ENCODE measurements at places on chromosomes 2 and 18.

- no peak for DNase-seq
Observed at GRCh38 chr2:225011585-225011984, 30.7 kb downstream of the DOCK10 start.

DNA sequence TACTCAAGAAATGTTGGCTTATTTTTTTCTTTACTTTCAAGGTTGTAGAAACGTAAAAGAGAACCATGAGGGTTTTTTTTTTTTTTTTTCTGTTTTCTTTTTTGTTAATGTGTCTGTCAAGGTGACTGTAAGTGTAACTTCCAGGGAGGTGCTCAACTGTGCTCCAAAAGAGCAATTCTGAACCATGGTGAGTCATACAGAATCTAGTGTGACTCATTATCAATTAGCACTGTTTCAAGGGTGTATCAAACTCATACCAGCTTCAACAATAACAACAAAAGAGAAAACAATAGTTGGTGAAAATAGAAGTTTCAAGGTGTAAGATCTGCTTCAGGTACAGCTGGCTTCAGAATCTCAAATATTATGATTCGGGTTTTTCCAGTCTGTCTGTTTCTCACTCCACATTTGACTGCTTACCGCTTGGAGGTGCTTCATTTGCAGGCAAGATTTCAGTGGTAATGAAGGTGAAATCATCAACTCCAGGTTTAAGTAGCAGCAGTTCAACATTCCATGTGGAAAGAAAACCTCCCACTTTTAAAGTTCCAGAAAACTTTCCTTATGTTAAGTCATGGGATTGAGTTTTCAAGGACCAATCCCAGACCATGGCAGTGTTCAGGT, 850.6 kb downstream of the CNTNAP5 start:
- no peak for DNase-seq

- DNase-seq, result no peak
Observed at GRCh38 chr2:48715956-48716355, 39.6 kb downstream of the LHCGR start.

GRCh38 chr2:138252587-138252986, 249.0 kb upstream of the SPOPL start:
- DNase-seq, result no peak

DNA sequence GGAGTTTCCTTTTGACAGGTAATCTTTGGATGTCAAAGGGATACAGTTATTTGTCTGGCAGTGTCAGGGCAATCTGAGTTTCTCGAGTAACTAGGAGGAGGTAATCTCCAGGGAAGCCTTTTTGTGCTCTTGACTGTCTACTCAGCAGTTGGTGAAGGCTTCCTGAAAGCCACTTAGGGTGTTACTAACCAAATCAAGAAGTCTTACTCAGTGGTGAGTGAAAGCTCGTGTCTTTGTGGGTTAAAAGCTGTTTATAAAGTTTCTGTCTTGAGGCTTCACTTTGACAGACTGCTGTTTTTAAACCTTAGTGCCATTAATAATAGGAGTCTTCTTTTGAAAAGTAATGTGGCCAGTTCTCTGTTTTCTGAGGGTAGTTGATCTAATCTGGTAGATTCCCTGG, 1.7 kb downstream of the THSD7B start:
- DNase-seq, result no peak

GRCh38 chr2:61371027-61371426, 99.9 kb downstream of the USP34 start:
- no peak for DNase-seq

DNA sequence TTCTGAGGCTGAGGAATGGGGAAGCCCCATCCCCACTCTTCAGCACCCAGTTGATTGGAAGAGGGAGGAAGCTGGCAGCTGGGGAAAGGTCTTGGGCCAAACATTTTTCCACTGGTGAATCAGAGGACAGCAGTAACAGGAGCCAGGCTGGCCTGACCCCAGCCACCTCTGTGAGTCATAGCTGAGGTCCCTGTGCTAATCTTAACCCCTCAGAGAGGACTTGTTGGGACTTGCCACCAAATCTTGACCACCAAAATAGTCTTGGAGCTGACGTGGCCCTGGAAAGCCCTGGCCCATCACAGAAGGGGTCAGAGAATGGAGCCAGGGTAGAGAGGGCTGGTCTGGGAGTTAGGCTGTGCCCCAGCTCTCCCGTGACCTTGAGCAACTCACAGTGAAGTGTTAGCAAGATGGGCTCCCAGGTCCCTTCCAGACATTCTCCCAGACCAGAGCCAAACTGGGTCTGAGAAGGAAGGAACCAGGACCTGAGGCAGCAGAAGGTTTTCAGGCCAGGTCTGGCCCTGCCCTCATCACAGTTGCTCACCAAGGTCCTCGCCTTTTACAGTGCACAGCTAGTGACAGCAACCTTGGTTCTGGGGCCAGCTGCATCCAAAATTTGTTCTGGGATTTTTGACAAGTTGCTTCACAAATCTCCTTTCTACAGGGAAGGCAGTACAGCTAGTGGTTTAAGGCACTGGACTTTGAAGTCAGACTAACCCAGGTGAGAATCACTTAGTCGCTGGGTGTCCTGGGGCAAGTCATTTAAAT, 266.6 kb downstream of the CYP26B1 start:
- no peak for DNase-seq

DNA sequence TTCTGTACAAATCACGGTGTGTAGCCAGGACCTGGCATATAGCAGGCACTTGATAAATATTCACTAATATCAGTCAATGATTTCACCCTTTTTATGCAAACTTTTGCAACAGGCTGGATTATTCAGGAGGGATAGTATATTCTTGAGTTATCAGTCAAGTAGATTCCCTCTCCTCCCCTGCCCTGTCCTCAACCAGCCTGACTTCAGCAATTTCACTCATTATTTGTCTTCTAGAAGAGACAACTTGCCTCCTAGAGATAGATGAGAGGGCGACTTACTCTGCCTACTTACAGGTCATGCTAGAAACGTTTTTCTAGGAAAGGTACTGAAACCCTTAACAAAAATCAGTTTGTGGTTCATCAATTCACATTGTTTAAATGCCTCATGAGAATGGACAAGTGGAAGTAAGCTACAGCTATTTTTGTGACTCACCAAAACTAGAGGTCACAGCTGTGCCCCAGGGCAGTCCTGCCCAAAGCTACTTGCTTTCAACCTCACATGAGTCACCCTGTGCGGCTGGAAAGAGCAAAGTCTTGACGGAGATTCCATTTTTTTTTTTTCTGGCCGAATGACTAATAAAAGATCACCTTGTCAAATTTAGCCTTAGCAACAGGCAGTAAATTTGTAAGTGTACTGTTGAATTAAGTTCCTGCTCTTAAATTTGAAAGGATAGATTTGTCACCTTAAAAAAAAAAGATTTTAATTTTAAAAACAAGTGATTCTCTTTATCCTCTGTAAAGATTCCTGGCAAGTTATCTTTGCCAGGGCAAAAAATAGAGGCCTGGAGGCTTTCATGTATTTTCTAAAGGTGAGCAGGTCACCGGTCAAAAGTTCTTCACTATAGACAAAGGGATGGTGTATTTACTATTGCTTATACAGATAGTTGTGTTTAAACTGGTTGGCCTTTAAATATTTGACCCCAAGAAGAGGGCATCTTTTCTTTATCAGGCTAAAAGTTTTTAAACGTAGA, 109.0 kb upstream of the SLC35G4 start:
- DNase-seq, result no peak

DNA sequence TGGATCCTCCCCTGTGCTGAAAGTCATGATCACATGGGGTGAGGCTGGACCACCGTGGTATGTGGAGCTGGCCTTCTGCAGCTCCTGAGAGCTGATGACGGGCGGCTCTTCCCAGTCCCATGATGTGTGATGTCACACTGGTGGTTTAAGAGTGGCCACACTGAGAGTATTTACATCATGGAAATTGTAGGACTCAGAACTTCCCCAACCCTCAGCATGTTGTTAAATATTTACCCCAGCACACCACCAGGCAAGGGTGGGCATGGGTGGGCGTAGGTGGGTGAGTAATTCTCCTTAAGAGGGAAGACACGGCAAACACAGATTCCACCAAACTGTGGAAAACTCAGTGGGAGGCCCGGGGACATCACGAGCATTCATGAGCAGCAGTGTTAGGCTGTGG, 106.8 kb downstream of the ALPK2 start:
- DNase-seq, result no peak

- DNase-seq, result no peak
Observed at GRCh38 chr2:212034841-212035585, 503.6 kb downstream of the ERBB4 start.

DNA sequence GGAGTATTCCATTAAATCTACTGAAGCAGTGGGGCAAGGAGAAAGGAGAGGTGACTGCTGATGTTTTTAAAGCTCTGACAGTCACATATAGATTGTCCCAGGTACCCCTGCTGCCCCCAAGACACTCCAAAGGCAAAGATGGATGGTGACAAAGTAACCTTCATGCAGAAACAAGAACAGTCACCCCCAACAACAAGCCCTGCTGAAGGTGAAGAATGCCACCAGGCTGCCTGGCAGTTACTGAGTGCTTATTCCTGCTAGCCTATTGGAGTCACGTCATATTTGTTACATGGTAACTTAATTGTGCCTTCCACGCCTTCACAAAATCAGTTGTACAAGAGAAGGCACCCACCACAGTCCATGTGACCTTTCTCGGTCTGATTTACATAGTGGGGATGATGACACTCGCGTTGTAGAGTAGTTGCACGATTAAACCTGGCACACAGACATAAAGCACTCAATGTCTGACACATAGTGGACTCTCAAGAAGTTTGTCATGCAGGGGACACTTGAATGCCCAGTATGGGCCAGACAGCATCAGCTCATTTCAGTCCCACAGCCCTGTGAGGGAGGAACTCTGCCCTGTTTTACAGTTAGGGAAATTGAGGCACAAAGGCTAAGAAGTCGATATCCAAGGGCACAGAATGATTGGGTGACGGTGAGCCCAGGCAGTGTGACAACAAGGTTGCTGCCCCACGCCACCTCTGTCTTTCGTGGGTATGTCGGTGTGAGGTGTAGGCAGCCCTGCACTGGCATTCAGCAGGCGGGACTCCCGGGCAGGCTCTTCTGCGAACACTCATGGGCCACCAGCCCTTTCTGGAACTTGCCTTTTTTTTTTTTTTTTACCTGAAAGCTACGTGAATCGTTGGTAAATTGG, 62.7 kb downstream of the ZCCHC2 start:
- no peak for DNase-seq

GRCh38 chr2:69798290-69798908, 31.1 kb upstream of the GMCL1 start:
- DNase-seq, result no peak

- no peak for DNase-seq
Observed at GRCh38 chr2:219987830-219988229, 360.4 kb downstream of the SLC4A3 start.

DNA sequence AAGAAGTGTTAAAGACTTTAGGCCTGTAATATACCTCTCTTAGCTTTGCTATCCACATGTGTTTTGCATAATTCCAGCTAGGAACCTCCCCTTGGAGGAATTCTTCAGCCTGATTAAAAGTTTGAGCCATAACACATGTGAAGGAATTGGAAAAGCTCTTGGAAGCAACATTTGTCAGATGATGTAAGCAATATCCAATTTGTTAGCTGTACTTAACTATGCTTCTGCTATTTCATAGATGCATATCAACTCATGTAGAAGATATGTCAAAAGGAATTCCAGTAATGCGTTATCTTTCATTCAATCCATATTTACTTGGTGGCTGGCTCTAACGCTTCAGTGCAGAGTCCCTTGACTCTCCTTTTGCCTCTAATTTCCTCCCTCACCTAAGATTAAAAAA, 46.2 kb downstream of the PKP4 start:
- DNase-seq, result no peak

DNA sequence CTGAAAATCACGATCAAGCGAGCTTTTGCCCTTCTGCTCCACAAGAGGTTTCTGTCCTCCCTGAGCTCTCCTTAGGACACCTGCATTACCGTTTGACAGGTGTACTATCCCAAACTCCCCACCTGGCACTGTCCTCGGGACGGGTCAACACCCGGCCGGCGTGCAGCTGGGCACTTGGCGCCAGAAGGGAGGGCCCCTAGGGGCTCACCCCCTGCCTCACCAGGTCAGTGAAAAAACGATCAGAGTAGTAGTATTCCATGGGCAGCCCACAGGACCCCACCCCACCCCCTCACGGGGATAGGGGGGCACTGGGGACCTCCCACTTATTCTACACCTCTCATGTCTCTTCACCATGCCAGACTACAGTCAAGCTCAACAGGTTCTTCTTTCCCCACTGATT, 117.6 kb upstream of the ANKRD30BL start:
- no peak for DNase-seq

GRCh38 chr2:241860184-241861078, 1.7 kb upstream of the PDCD1 start:
- no peak for DNase-seq

DNA sequence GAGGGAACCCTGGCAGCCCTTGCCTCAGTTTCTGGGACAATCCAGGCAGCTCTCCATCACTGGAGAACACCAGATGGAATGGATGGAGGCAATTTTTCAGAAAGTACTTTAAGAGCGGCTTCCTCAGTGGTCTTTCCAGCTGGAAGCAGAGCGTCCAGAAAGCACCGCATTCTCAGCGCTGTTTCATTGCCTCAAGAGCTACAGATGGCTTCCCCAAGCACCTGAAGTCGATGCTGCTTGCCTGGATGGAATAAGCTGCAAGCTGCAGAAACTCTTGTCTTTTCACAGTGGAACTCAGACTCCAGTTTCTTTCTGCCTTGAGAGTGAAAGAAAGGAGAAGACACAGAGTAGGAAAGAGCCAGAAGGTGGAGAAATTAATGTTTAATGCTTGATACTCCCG, 766.9 kb downstream of the TDRD15 start:
- no peak for DNase-seq

DNA sequence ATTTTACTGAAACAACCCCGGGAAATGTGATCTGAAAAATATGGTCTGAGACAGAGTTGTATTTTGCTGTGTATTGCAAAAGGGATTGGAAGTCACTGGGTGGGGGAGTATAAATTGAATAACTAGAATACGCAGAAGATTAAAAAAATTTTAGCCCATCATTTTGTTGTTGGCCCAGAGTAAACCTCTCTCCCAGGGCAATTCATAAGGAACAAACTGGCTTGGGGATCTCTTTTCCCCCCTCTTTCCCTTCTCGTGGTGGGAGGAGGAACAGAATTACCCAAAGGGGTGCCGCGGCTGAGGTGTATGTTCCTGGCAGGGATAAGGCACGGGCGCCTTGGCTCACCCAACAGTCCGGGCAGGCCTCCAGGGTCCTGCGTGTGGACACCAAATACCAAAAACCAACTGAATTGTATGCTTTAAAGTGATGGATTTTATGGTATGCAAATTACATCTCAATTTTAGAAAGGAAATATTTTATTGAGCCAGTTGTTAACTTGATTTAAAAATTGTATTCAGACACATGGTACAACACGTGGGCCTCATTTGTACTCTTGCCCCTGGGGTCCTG, 121.2 kb upstream of the SPRED2 start:
- DNase-seq, result no peak
